GM04503 (cell line): ENCODE measurements at places on chromosomes 3 and 15.

GRCh38 chr3:127671523-127672428, 976 bp upstream of the ABTB1 start:
- no peak for DNase-seq

- DNase-seq = no peak
These were observed 33.5 kb downstream of the USP50 start for GRCh38 chr15:50513001-50513400.

- DNase-seq = no peak
These were observed 336.7 kb upstream of the ZNF717 start for GRCh38 chr3:76122007-76122406.

- DNase-seq = no peak
These were observed 20.2 kb upstream of the GCNT3 start for GRCh38 chr15:59591356-59591755.

- no peak for DNase-seq
These were observed 15.5 kb upstream of the PSTPIP1 start for GRCh38 chr15:76979331-76979925.

GRCh38 chr3:73556520-73557372, 68.0 kb downstream of the PDZRN3 start:
- DNase-seq = no peak

GRCh38 chr3:153679714-153680113, 441.5 kb upstream of the ARHGEF26 start:
- DNase-seq = no peak

GRCh38 chr15:25171856-25172687, 217.3 kb downstream of the SNRPN start:
- no peak for DNase-seq

DNA sequence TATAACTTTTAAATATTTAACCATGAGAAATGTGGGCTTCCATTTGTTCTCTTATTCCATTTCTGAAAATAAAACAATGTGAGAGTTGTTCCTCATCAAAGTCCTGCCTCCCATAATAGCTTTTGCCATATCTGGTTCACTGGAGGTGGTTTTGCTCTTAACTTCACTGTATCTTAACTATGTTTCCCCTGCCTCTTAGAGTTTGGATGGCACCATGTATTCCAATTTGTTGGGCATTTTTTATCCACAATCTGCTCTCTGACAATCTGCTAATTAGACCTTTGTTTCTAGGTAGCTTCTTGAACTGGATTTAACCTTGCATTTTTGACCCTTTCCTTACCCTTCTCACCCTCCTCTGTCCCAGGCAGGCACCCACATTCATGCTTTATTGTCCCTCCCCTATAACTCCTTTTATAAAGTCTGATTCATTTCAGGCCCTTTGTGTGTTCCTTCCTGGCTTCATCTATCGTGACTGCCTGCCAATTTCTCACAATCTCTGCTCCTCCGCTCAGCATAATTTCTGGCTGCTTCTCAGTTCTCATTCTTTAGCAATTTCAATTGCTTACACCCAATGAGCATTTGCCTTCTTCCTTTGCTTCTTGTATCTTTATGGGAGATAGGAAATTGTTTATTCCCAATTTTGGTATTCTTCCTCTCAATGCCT, 144.2 kb upstream of the ARHGEF26 start:
- no peak for DNase-seq

GRCh38 chr3:16520970-16521881, 7.7 kb upstream of the RFTN1 start:
- DNase-seq = no peak

GRCh38 chr3:139204728-139205127, 139.1 kb upstream of the MRPS22 start:
- DNase-seq = peak; percentile 50

DNA sequence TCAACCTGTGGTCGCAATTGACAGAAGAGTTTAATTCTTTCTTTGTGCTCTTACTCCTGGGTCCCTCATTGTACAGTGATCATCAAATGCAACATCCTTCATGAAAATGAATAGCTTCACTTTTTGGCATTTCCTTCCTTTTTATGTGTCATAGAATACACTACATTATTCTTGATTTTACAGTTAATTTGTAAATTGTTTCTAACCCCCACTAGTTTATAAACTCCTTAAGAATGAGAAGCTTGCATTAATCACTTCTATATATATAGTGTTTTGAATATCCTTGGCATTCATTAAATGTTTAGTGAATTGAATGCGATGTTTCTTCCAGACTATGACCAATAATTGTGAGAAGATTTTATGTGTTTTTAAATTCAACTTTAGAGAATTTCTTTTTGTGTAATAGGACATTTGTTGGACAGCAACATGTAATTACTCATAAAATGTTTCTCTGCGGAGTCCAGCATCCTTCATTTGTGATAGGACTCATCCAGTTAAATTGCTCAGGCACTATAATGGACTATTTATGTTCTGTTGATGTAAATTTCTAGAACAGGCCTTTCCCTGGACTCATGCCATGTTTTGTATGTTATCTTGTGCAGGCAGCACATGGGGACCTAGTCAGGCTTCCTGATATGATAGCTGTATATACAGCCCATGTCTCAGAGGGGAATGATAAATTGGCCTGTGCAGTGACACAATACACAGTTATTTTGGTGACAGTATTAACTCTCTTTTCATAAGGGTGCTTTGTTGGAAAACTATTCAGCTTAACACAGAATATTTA, 51.3 kb downstream of the MBNL1 start:
- DNase-seq = no peak

GRCh38 chr15:40032125-40032839, 6.7 kb downstream of the SRP14 start:
- no peak for DNase-seq

DNA sequence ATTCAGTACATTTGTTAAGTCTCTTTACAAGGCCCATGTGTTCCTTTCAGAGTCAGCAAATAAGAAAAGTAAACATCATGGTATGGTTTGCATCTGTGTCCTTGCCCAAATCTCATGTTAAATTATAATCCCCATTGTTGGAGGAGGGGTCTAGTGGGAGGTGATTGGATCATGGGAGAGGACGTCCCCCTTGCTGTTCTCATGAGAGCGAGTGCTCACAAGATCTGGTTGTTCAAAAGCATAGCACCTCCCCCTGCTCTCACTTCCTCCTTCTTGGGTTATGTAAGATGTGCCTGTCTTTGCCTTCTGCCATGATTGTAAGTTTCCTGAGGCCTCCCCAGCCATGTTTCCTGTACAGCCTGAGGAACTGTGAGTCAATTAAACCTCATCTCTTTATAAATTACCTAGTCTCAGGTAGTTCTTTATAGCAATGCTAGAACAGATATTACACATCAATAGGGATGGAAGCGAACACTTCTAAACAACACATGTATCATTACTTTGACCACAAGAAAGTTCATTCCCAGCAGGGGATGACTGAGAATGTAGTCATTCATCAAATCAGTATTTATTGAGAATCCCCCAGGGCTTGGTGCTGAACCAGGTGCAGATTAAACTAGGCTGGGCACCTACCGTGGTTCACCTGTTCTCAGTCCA, 4.1 kb downstream of the EFCAB12 start:
- DNase-seq = no peak
